Bone marrow (tissue), 2 donors: ENCODE measurements at places on chromosomes 12 and 14.
A peak's percentile ranks its signal among the peaks of the same experiment; 100 is the strongest.

DNA sequence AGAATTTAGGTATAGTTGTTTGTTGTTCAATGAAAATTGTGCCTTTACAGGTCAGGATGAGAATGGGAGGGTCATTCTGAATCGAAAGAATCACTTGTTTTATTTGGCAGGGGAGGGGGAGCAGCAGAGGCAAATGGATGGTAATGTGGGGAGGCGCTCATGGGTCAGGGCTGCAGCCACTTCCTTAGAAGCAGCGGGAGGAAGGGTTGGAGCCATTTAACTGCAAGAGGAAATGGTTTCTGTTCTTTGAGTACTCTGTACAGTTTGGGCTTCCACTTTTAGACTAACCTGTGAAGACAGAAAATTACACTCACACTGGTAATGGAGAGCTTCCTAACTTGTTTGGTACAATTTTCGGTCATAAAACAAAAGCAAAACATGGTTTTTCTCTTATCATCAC lies 57.2 kb downstream of the PIWIL1 start:
- no peak for DNase-seq

GRCh38 chr12:57214398-57214781 lies 2.2 kb upstream of the NXPH4 start:
- DNase-seq: peak; percentile 9

DNA sequence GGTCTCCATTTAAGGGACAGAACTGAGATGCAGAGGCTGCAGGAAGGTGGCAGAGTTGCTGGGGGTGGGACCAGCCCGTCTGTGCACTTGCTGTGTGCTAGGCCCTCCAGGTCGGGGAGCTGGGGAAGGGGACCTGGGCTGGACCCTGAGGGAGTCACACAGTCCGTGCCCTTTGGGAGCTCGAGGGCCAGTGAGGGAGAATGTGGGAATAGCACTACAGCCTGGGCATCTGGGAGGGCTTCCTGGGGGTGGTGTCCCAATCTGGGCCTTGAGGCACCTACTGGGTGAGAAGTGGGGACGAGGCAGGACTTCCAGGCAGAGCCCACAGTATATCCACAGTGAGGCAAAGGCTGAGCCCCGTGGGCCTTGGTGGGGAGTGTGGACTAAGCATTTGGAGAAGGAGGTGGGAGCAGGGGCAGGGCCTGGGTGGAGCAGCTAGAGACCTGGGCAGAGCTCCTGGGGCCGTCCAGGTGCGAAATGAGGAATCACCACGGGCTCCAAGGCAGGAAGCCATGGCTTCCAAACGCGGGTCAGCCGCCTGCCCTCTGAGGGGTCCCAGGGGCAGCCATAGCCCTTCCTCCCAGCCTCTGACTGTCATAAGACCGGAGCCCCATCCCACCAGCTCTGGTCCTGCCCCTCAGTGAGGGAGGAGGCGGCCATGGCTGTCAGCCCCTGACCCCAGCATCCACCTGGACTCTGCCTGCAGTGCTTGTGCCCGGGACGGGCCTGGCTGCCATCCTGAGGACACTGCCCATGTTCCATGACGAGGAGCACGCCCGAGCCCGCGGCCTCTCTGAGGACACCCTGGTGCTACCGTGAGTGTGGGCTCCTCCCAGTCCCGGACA lies 6.6 kb downstream of the ASPG start:
- DNase-seq: no peak

- DNase-seq: no peak
Measured at GRCh38 chr12:53493610-53494391, 5.5 kb downstream of the MAP3K12 start.

DNA sequence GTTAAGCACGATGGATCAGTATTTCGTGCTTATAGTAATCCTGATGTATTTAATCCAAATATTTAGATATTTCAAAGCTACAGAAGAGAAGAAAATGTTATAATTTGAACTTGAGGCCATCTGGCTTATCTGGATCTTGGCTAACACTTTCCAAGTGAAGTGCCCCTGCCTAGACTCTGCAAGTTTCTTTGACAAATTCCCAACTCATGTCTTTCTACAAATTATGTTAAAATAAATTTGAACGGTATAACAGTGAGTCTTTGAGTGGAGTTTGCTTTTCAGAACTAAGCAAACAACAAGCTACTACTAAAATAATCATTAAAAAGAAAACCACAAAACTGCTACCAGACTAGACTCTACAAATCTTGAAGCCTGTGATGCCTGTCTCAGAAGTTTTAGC lies 374.4 kb upstream of the PRICKLE1 start:
- no peak for DNase-seq

DNA sequence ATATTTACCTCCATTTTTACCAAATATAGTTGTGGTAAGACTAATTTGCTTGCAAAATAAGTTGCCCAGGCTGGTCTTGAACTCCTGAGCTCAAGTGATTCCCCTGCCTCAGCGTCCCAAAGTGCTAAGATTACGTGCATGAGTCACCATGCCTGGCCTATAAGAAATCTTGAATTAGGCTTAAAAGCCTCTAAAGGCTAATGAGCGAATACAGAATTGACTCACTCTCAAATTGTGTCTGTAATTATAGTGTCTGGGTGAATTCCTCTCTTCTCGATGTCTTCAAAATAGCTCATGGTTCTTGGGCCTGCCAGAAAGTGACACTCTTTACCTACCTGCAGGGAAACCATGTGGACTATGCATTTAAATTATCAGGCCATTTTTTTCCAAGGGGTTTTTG lies 403.5 kb downstream of the SLC16A7 start:
- DNase-seq: no peak

DNA sequence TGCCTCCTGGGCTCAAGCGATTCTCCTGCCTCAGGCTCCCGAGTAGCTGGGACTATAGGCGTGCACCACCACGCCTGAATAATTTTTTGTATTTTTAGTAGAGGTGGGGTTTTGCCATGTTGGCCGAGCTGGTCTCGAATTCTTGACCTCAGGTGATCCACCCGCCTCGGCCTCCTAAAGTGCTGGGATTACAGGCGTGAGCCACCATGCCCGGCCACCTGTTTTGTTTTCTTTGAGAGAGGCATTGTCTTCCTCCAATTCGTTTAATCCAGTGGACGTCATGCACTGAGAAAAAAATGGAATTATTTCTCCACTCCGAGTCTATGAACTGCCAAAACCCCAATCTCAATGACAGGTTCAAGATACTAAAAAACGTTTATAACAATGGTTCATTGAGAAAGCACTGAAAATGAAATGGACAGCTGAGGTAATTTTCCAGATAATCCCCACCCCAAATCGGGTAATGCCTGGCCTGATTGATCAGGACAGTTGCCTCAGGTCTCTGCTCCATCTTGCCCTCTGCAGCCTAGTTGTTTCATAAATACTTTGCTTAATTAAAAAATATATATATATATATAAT lies 132.7 kb upstream of the PARP11 start:
- DNase-seq: no peak

GRCh38 chr12:32087306-32087705 lies 19.3 kb upstream of the BICD1 start:
- DNase-seq: no peak

GRCh38 chr12:100995201-100995600 lies 200.6 kb downstream of the ANO4 start:
- no peak for DNase-seq
